ENCODE measurements at places on chromosomes 12 and 14.

- no peak for DNase-seq
Measured at GRCh38 chr14:51485733-51486132, 166.0 kb upstream of the FRMD6 start.

DNA sequence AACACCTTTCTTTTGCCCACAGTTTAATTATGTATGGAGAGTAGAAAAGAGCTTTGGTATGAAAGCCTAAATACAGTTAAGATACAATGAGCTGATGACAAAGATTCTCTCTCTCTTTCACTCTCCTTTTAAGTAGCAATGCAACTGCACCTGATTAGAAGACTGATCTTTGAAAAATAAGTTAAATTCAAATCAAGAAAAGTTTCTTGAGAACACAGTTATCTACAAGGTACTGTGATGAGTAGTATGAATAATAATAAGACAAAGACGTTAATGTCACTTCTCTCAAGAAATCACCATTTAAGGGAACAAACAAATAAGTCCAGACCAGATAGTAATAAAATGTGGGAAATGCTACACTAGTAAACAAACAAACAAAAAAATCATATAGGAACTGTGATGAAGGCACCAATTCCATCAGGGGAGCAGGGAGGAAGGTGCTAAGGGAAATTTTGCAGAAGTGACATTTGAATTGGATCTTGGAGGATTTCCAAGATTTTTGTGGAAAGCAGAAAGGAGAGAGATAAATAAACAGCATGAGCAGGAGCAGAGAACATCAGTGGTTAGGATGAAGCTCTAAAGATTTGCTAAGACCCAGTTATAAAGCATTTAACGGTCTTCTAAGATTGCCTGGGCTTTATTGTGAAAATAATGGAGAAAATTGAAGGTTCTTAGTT lies 65.2 kb upstream of the STK38L start:
- DNase-seq: no peak

DNA sequence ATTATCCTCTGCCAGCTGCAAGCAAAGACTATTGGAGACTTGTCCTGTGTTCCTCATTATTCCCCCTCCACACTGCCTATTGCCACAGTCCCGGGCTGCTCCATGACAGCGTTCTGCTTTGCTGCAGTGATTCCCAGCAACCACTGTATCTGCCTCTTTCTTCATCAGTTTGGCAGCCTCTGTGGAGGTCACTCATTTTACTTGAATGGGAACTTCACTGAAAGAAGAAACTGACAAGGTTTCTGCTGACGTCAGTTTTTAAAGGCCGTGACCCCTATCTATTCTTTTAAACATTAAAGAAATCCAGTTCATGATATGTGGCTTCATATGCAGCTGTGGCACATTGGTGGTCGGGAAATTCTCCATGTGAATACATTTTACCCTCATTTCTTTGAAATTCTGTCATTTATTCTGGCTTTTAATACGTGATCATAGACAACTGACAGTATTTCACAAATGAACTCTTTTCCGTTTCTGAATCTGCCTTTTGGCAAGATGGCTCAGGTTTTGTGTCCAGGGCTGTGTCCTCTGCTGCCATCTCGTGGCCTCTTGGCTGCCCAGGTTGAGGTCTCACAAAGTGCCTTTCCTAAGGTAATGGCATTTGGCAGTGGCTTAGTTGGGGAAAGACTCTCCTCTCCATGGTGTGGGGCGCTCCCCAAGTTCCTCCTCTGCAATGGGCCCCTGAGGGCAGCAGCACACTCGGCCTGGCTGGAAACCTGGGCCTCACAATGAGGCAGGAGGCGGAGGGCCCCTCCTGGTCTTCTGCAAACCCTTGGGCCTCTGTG lies 5.8 kb downstream of the TMEM253 start:
- DNase-seq: peak; percentile 84

GRCh38 chr12:102910137-102910536 lies 6.9 kb downstream of the PAH start:
- DNase-seq: no peak

DNA sequence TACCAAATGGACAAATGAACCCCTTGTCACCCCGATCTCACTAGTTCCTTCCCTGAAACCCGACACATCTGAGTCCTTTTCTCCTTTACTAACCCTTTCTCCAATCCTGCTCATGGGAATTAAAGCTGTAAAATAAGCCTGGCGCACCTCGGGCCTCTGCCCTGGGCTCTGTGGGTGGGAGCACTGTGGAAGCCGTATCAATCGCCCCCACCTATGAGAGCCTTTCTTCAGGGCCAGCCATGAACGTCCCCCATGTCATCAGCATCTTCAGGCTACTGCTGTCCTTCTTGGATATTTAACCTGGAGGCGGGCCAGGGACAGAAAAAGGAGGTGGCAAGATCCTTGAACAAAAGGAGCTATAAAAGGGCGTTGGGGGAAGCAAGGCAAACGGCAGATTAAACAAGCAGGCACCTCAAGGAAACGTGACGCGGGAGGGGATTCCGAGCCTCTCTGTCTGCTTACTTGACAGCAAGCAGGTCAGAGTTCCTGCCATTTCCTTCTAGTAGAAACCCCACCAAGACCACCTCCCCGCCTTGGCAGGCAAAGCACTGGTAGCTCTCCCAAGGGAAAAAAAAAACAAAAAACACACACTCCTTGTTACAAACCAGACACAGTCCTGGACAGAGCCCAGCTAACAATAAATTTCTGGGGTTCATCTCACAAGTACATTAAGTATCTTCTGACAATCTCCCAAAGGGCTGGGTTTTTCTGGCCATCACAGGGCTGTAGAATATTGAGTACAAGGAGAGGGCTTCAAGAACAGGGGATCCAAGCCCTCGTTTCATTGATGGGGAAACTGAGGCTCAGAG lies 62.9 kb downstream of the DPF3 start:
- DNase-seq: no peak

GRCh38 chr12:113230315-113231234 lies 9.3 kb downstream of the TPCN1 start:
- no peak for DNase-seq

GRCh38 chr12:120956579-120957300 lies 21.6 kb upstream of the HNF1A start:
- no peak for DNase-seq

- no peak for DNase-seq
Measured at GRCh38 chr12:124167141-124167540, 127.8 kb upstream of the RFLNA start.

DNA sequence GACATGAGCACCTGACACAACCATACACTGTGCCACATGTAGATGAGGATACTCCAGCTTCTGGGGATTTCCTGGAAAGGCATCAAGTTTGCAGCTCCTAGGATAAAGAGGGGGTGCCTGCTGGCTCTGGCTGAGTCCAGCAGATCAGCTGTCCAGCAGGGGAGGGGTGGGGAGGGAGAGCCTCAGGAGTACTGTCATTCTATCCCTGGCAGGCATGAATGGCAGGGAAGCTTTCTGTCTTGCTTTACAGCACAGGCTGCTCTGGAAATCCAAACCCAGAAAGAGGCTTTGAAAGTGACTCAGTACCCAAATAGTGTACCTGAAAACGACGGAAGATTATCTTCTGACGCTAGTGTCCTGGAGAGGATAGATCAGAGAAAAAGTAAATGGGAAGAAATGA lies 32.2 kb downstream of the SLC8A3 start:
- no peak for DNase-seq

DNA sequence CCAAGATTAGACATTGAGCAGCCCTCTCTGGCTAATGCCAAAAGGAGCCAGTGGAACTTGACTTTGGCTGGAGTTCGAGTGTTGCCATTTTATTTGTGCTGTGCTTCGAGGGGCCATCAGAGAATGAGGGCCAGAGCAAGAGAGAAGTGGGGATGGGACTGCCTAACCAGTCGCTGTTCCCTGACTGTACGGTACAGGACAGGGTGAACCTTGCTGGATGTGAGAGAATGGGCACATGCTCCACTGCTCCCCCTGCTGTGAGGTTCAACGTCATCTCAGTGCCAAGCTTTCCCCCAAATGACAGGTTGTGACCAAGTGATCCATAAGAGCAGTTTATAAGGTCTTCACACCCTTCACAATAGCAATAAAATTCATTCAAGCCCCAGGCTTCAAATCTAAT lies 55.1 kb upstream of the BCL11B start:
- peak; percentile 26 for DNase-seq

DNA sequence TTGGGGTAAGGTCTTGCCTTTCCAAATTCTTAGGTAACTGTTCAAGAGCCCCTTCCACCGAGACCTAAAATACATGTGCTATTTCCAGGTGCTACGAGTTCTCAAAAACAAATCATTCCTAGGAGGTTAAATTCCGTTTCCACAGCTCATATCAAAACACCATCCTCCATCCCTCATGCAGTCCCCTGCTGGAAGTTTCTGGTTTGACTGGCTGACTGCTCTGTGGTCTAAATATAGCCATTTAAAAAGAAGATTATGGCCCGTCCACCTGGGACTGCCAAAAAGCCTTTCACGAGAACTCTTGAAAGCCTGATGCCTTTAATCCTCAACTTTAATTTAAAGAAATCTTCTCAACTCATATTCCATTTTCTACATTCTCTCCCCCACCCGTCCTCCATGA lies 201.5 kb upstream of the MYL2 start:
- DNase-seq: no peak

GRCh38 chr14:100285021-100285912 lies 21.0 kb downstream of the SLC25A29 start:
- DNase-seq: no peak

GRCh38 chr12:11689591-11690186 lies 40.2 kb downstream of the ETV6 start:
- no peak for DNase-seq

- no peak for DNase-seq
Measured at GRCh38 chr12:51401900-51402299, 10.7 kb upstream of the GALNT6 start.

- DNase-seq: no peak
Measured at GRCh38 chr14:33851366-33851765, 99.5 kb downstream of the EGLN3 start.

DNA sequence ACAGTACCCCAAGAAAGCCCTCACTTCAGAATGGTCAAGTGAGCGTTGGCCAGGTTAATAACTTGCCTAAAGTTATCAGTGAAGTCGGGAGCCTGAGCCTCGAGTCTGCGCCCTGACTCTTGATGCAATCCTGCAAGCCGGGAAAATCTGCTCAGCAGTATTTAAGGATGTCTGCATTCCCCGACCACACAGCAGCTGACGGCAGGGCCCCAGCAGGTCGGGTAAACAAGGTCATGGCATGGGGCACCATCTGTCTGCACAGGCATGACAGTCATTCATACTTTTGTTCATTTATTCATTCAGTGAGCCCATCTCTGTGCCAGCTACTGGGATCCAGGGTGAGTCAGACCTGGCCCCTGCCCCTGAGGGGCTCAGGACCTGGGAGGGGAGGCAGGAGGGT lies 11.1 kb downstream of the ABCB9 start:
- no peak for DNase-seq

DNA sequence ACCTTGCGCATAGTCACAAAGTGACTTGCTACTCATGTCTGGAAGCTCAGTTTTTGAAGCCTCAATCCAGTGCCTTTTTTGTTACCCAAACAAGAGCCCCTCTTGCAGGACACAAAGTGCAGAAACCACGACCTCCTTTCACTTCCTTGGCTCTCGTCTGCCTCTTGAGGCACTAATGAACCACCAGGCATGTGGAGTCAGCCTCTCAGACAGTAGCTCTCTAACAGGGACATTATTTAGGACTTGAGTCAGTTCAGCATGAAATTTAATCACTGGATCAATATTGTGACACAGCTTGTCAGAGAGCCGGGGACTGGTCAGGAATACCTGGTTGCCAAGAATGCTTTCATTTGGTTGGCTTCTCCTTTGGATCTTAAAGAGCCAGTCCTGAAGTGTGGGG lies 46.7 kb downstream of the HSPB8 start:
- DNase-seq: no peak

- no peak for DNase-seq
Measured at GRCh38 chr12:27999521-27999920, 27.0 kb upstream of the PTHLH start.

- no peak for DNase-seq
Measured at GRCh38 chr12:27344760-27345159, 12.1 kb downstream of the BMAL2 start.

DNA sequence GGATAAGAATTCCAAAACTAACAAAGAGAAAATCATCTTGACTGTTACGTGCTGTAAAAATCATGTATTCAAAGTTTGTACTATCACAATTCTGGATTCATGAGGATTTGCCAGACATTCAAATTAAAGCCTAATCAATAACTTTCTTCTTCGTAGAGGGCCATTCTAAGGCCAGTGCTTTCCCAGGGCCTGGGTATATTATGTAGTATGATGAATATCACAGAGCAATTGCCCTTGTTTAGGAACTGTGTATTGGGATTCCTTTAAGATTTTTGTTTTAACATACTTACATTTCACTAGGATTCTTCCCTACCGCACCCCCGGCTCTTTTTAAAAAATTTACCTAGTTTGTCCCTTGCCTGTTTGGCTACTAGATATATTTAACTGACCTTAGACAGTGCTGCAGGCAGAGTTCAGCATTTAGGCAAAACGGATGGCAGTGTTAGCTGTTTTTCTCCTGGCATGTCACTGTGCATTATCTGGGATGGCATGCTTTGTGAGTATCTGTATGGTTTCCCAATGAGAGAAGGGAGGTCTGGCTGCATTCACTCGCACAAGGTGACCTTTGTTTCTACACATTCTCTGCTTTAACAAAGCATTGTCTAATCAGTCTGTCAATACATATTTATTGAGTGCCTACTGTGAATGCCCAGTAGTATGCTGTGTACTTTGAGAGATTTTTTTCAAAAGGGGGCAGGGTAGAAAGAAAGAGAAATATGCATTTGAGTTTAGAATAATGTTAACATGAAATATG lies 63.3 kb downstream of the ERC1 start:
- no peak for DNase-seq

DNA sequence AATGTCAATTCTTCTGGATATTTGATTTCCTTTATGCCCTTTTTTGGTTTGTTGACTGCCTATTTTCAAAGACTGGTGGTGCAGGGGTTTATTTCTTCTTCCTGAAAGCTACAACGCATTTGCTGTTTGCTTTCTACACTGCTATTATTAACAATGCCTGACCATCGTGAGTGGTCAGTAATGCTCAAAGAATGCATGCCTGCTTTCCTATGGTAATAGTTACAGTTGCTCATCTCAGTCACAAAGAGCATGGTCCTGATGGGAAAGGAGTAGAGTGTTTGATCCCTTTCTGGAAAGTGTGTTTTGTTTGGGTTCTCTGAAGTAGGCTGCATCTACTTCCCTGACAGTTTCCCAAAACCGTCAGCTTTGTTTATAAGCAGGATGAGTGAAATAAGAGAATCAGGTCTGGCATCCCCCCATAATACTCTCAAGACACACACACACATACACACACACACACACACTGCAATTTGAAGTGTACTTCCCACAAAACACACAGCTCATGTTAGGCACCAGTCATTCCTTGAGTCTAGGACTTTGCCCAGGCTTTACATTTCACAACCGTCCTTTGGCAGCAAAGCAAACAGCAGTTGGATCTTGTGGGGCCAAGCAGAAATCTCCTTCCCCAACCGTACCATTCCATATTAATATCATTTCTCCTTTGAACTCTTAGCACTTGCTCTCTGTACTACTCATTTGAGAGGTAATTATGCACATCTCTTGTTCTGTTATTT lies 56.6 kb downstream of the SUDS3 start:
- no peak for DNase-seq

DNA sequence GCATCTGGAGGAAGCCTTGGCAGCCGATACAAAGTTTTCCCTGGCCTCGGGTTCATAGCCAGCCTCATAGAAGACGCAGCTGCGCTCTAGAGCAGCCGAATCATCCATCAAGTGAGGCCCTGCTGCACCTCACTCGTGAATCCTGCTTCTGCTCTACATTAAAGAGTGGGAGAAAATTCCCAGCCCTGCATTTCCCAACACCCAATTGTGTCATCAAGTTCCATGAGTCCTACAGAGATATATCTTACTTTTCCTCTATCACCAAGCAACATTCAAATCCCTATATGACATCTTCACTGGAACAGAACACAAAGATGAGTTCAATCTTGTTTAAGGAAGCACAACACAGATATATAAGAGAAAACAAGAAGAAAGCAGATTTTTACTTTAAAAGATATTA lies 139.3 kb downstream of the TTC7B start:
- DNase-seq: no peak
